ENCODE measurements at places on chromosomes 12 and 14.

- no peak for DNase-seq
Measured at GRCh38 chr14:41899416-41899815, 292.7 kb downstream of the LRFN5 start.

DNA sequence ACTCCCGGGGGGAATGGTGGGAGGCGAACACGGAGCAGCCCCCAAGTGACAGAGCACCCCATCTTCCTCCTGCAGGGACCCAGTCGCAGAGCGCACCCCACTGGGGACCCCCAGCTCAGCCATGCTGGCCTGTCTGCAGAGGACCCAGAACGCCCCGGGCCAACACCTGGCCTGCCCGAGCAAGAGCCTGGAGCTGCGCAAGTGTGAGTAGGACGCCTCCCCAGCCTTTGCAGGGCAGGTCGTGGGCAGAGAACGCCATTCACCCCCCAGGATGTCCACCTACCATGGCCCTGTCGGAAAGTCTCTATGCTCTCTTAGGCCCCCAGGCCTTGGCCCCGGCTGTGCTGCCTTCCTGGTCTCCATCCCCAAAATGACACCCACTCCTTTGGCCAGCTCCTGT lies 30.4 kb downstream of the FAM222A start:
- no peak for DNase-seq

DNA sequence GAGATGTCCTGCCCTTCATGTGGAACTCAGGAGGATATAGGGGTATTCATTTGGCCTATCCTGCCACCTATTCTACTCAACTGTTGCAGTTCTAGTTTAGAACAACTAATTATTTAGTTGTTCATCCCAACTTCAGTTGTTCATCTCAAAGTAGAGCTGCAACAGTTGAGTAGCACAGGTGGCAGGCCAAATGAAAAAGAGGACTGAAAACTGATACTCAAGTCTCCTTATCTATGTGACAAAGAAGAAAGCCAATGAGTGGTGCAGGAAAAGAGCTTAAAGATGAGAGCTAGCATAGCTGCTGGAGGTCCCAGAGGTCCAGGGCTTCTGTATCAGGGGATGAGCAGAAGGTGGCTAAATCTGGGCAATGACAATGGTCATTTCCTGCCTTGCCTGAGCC lies 148.9 kb upstream of the KITLG start:
- DNase-seq = no peak

DNA sequence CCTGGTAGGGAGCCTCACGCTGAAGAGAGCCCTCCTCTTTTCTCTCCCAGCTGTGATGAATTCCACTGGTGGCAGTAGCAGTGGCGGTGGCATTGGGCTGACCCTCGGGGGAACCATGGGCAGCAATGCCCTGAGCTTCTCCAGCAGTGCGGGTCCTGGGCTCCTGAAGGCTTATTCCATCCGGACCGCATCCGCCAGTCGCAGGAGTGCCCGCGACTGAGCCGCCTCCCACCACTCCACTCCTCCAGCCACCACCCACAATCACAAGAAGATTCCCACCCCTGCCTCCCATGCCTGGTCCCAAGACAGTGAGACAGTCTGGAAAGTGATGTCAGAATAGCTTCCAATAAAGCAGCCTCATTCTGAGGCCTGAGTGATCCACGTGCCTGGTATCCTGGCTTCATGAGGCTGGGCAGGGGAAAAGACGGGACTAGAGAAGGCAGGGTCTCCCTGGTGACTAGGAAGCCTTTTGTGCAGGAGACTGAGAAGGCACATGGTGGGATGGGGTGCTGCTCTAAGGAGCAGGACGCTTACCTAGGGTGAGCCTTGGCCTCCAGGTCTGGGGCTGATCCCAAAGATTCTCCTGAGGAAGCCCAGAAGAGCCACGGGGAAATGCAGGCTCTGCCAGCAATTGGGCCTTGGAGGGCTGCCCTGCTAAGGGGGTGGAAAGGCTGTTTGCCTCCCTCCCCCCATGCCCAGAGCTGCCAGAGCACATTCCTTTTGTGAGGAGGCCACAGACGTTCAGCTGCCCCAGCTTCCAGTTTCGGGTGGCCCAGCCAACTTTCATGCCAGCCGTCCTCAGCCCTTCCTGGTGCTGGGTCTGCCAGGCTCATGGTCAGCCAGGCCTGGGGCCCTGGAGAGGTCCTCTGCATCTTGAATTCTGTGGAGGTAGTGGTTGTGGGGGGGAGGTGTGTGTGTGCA lies 15.8 kb downstream of the KRT7 start:
- no peak for DNase-seq

DNA sequence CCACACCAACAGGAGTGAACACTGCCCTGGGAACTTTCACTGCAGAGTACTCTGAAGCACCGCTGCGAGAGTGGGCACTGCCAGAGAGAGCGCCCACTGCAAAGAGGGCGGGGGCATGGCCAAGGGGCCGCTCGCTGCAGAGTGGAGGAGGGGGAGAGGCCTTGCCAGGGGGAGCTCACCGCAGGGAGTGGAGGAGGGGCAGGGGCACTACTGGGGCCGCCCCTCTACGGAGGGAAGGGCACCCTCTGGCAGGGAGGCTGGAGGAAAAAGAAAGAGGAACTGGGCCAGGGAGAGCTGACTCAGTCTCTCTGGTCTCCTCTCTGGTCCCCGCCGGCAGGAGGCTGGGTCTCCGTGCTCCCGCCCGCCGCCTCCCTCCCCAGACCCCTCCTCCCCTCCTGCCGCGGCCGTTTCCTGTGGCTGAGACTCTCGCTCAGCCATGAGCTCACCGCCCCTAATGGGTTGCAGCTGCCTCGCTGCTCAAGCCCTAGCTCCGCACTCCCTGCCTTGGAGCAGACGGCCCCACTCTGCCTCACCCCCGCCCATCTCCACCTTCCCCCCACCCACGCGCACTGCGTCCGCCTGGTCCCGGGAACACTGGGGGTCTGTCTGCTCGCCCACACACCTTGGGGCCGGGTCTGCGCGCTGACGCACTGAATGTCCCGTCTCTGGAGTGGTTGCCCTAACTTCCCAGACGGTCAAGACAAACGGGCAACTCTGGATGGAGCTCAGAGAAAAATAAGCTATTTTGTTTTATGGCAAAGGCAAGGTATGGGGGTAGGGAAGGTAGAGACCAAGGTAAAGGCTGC lies 1.3 kb downstream of the ARHGEF40 start:
- DNase-seq = peak; percentile 37

DNA sequence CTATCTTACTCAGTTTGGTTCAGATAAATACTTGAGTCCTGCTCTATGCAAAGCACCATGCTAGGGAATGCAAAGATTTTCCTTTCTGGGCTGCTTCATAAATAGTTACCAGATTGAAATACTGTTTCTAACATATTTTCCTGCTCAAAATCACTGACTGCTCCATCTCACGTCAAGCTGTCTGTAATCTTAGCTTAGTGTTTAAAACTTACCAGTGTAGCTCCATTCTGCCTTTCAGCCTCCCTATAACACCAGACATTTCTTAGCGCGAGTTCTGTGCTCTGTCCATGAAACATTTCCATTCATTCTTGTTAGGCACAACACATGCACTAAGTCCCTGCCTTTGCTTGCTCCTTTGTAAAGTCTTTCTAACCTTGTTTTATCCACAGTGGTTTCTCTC lies 129.4 kb downstream of the NPAS3 start:
- no peak for DNase-seq

DNA sequence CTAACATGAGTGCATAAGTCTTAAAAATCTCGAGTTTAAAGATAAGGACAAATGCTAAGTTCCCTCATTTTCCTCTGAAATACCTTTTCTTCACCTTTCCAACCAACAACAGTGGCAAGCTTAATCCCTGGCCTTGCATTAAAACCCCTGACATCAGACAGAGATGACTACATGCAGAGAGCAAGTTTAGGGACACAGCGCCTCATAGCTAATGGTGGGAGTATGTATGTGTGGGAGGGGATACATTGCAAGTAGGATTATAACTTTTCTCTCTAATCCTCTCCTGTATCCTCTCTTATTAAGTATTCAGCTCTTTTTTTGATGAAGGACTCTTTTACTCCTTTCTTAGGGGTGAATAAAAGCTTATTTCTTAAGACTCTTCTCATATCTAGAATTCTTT lies 547.1 kb downstream of the CCER1 start:
- no peak for DNase-seq

- no peak for DNase-seq
Measured at GRCh38 chr14:84036840-84037239, 1493.1 kb upstream of the FLRT2 start.

DNA sequence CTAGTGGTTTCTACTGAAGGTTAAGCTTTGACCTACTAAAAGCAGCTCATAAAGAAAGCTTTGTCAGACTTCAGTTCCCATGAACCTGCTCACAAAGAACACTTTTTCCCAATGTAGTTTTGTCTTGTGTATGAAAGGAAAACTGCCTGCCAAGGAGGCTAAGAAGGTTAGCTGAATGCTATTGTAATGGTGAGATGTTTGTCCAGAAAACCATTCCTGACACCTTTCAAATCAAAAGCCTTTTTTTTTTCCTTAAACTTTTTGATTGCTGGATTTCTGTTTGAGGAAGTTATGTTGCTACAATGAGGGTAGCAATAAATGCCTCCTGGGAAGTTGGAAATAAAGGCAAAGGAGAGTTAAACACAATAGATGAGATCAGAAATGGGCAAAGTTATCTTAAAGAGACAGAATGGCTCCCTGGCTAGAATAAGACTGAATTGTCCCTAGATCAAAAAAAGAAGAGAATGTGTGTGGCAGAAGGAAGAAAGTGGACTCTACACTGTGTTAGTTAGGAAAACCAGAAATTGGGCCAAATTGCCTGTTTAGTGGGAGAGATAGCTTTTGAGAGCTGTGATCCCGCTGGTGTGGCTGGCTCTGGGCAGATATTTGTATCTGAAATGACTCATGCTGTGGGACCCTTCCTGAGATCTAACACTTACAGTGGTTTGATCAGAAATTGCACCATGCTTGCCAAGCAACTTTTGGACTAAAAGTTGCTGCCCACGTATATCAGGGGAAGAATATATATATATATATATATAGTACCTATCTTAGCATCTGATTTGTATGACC lies 27.5 kb downstream of the TECPR2 start:
- no peak for DNase-seq

DNA sequence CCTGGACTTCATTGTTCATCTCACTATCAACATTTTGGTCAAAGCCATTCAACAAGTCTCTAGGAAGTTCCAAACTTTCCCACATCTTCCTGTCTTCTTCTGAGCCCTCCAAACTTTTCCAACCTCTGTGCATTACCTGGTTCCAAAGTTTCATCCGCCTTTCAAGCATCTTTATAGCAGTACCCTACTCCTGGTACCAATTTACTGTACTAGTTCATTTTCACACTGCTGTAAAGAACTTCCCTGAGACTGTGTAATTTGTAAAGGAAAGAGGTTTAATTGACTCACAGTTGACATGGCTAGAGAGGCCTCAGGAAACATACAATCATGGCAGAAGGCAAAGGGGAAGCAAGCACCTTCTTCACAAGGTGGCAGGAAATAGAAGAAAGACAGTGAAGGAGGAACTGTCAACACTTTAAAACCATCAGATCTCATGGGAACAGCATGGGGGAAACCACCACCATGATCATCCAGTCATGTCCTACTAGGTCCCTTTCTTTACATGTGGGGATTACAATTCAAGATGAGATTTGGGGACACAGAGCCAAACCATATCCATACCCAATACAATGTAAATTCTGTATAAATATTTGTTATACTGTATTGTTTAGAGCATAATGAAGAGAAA lies 109.7 kb downstream of the C12orf75 start:
- DNase-seq = no peak

- DNase-seq = no peak
Measured at GRCh38 chr12:25458047-25458552, 95.0 kb downstream of the LMNTD1 start.

GRCh38 chr14:72552236-72552635 lies 341.7 kb downstream of the DPF3 start:
- no peak for DNase-seq

DNA sequence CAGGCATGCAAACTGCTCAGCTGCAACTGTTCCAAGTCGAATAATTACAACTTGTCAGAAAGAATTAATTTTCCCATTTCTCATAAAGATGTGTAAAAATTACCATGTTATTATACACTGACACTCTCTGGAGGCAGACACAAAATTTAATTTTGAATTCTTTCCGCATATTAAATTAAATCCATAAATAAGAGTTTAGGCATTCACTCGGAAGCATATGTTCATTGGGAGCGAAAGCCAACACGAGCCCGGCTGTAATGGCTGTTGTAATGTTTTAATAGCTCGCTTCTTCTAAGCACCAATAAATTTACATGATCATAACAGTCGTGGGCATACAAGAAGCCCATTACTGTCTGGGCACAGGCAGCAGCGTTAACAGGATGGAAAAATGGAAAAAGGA lies 189.6 kb upstream of the SOX5 start:
- no peak for DNase-seq

GRCh38 chr12:129119537-129119936 lies 266.3 kb downstream of the GLT1D1 start:
- DNase-seq = no peak

GRCh38 chr12:49231878-49232655 lies 32.8 kb upstream of the TUBA1C start:
- DNase-seq = no peak

GRCh38 chr14:91372671-91373495 lies 44.7 kb downstream of the CCDC88C start:
- DNase-seq = no peak

DNA sequence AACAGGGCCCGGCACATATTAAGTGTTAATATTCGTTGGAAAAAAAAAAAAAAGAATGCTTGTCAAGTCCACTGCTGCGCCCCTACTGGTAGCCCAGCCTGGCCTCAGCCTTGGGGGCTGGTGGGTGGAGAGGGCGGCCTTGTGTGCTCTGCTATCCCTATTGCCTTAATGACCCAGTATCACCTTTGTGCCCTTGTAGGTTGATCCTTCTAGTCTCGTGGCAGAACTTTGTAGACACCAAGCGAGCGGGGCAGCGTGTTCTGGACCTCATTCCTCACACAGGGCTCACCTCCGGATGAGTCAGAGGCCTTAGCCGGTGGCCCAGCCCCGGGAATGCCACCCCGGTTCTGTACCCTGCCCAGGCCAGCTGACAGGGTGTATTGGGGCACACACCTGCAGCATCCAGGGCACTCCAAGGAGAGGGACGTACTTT lies 1.8 kb upstream of the RCOR1 start:
- DNase-seq = peak; percentile 4

- DNase-seq = no peak
Measured at GRCh38 chr12:13175499-13175898, 21.0 kb upstream of the EMP1 start.

- DNase-seq = no peak
Measured at GRCh38 chr12:19810213-19810612, 370.9 kb downstream of the AEBP2 start.

DNA sequence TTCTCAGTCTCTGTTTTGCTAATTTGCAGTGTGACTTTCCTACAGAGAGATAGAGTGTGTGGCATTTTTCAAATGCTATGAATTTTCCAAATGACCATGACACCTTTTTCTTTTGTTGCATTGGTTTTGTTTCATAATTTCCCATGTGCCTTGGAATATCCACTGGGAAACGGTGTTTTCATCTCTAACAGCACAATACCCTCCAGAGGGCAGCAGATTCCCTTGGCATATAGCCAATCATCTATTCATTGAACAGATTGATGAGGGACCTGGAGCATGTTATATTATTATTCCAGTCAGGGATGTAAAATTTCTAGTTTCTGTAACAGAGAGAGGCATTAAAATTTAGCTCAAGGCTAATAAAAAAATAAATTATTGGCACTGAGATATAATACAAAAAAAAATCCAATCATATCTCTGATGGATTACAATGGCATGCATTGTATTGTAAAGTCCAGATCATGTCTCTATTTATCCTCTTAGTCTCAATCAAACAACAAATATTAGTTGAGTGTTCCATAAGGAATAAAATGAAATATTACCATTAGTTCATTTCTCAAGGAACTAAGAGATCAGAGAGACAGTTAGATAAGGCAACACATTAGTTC lies 29.6 kb upstream of the NTN4 start:
- no peak for DNase-seq

- no peak for DNase-seq
Measured at GRCh38 chr14:64501411-64502171, 2.0 kb downstream of the ZBTB25 start.

All from stimulated activated CD4-positive, alpha-beta T cell treated with anti-CD3 and anti-CD28 coated beads, Interleukin-4, amount 100 ng/mL, for 4 hours (primary cell).